Activated CD8-positive, alpha-beta T cell treated with anti-CD3 and anti-CD28 coated beads, Interleukin-2, amount 10 ng/mL, durations not matched to agents 7 days and 5 days (primary cell): ENCODE measurements at places on chromosomes 11 and 22. TPM values are rescaled to one million over a fixed set of nuclear protein-coding genes. Genes with fewer than 3 reads are reported as not detected.

GRCh38 chr11:94211261-94211830 lies 82.7 kb downstream of the PANX1 start:
- no peak for DNase-seq

DNA sequence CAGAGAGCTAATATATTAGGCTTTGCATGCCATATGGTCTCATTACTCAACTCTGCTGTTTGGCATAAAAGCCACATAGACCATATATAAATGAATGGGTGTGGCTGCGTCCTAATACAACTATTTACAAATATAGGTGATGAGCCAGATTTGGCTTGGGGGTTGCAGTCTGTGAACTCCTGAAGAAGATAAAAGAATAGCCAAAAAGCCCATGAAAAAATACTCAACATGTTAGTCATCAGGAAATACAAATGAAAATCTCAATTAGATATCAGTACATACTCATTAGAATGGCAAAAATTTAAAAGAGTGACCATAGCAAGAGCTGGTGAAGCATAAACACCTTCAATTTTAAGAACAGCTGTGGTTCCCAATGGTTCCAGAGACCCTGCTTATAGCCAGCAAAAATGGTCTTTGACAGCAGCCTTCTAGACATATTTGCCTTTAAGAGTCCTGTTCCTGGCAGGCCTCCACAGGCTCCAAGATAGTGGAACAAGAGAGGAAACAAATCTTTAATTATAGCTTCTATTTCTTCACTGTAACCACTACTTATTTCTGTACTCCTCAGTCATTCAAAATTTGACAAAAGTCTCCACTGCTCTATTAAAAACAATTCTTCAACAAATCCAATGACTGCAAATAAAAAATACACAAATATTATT lies 16.1 kb downstream of the C2CD3 start:
- no peak for DNase-seq

GRCh38 chr11:12792590-12792989 lies 118.4 kb downstream of the TEAD1 start:
- DNase-seq: no peak

DNA sequence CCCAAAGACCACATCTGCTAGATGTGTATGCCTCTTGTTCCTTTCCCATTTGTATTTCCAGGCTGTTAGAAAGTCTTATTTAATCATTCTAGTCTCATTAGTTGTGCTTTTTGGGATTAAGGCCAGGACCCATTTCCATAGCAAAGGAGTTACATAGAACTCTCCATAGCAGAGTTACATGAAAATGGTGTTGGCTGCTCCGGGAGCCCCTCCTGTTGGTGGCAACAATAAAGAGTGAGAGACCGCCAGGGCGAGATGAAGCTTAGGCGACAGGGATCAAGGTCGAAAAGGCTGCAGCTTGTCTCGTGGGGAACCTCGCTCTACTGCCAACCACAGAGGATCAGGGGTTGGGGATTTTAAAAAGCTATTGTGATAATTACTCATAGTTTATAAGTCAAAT lies 58.3 kb downstream of the GRIK4 start:
- DNase-seq: no peak

GRCh38 chr11:78292109-78292803 lies 103.5 kb downstream of the USP35 start:
- peak; percentile 77 for DNase-seq

DNA sequence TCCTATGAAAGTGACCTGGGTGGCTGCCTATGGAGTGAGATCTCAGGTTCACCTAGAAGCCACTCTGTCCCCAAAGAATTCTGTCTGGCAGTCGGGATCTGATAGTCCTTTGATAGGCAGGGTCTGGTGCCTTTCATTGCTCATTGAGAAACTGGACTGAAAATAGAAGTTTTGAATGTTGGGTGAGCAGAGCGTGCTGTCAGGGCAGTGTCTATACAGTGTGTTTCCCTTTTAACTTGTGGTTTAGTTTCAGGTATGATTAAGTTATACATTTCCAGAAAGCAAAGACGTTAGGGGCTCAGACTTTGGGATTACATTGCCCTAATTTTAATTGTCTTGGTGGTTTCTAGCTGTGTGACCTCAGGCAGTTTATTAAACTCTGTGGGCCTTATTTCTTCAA lies 111.3 kb upstream of the PAX6 start:
- DNase-seq: no peak

DNA sequence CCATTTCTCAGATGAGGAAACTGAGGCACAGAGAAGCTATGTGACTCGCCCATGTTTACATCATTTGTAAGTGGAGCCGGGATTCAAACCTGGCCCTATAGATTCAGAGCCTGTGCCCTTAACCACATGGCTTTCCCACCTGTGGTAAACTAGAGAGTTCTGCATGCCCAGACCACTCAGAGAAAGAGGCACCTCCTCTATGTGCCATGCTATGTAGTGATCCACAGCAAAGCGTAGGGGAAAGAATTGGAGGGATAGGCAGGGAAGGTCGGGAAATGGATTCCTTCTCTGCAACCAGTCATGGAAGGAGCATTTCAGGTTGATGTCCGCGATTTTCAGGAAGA lies 15.4 kb upstream of the POU2AF2 start:
- DNase-seq: no peak

DNA sequence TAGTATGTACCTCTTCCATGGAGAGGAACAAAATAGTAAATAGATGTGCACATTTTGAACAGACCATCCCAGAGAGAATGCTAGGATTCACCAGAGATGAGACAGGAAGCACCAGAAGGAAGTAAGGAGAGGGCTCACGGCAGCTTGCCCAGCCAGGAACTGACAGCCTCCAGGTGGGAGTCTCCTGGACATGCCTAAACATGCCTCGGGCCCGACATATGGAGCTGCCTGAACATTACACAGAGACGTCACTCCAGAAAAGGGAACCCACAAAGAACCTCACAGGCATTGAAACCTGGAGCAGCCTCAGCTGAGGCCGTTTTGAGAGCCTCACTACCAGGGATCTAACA lies 67.4 kb downstream of the BRD1 start:
- no peak for DNase-seq

DNA sequence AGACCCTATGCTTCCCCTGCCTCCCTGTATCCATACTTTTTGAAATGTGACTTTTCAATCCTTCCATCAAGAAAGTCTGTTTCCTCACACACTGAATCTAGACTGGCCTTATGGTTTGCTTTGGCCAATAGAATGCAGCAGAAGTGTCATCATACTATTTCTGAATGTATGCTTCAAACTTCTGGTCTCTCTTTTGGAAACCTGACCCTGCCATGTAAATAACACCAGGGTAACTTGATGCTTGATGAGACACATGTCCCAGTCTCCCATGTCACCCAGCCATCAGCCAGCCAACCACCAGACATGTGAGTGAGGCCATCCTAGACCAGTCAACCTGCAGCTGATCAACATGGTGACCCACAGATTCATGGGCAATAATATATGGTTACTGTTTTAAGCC lies 29.7 kb upstream of the CAVIN3 start:
- DNase-seq: no peak

DNA sequence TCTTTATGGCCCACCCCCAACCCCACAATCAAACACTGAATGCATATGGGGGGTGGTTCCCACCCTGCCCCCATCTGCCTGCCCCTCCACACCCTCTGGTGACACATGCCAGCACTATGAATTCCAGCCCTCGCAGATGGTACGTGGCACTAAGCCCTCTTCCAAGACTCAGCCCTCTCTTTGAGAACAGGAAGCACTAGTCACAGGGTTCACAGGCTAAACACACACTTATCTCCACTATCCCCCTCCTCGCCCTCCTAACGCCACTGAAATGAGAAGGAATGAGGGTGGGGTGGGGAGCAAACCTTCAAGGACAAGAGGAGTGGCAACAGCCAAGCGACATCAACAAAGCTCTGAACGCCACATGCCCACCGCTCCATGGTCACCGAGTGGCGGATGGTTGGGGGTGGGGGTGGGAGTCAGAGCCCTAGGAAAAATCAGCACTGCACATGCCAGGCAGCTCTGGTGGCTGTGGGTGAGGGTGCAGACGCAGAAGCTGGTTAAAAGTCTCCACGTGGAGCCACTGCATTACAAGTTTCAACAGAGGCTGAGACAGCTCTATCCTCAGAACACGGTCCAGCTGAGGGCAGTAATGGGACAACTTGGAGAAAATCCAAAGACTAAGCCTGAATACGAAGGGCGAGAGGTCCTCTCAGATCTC lies 33.6 kb downstream of the TMEM184B start:
- no peak for DNase-seq

GRCh38 chr11:73623686-73624085 lies 22.7 kb upstream of the PLEKHB1 start:
- no peak for DNase-seq

DNA sequence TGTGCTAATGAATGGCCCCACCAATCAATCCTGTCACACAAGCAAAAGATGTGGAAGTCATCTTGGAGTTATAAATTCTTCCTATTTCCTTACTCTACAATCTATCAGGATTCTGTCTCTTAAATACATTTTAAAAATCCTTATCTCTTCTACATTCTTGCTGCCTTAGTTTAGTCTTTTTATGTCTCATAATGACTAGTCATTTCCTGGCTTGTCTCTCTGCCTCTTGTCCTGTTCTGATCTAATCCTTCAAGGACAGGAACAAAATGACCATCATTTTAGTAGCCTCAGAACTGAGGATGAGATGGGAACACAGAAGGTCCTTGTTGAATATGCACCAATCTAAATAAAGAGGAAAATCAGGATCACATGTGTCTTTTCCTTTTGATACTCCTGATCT lies 56.6 kb upstream of the LIN7C start:
- DNase-seq: no peak

DNA sequence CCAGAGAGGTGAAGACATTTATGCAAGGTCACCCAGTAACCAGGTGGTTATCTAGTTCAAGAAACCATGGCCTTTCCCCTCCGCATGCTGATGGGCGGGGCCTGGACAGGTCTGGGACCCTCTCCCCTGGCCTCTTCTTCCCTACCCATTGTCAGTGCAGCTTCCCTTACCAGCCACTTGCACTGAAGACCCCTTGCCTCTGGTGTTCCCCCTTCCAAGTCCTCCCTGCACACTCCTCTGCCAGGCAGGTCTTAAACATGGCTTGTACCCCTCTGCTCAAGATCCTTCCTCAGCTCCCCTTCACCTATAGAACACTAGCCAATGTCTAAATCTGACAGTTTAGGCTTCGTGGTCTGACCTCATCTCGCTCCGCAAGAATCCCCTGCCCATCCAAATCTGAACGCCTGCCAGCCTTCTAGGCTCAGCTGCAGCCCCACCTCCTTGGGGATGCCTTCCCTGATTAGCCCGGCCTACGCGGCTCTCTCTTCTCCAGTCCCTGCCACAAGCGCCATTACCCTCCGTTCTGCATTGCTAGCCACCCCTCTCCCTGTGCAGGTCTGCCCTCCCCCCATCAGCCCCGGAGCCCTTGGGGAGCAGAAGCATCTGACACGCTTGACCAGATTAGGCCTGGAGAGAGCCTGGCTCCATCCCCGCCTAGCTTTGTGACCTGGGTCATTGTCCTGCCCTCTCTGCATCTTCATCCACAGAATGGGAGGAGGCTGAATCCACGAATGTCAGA lies 213.8 kb downstream of the DSCAML1 start:
- no peak for DNase-seq

DNA sequence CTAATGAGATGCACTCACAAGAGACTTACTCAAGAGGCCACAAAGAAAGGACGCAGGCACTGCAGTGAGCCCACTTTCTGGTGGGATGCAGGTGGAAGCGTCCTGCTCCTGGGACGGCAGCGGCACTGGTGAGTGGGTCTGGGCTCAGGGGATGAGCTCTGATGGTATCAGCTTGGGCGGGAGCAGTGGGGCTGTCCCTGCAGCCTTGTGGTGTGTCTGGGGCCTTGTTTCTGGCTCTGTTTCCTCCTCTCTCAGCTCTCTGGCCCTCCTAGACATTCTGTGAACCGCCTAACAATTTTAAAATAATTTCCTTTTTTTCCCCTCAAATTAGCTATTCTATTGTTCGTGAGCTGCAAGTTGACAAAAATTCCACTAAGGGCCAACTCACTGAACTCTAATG lies 8.8 kb upstream of the ST14 start:
- DNase-seq: no peak

DNA sequence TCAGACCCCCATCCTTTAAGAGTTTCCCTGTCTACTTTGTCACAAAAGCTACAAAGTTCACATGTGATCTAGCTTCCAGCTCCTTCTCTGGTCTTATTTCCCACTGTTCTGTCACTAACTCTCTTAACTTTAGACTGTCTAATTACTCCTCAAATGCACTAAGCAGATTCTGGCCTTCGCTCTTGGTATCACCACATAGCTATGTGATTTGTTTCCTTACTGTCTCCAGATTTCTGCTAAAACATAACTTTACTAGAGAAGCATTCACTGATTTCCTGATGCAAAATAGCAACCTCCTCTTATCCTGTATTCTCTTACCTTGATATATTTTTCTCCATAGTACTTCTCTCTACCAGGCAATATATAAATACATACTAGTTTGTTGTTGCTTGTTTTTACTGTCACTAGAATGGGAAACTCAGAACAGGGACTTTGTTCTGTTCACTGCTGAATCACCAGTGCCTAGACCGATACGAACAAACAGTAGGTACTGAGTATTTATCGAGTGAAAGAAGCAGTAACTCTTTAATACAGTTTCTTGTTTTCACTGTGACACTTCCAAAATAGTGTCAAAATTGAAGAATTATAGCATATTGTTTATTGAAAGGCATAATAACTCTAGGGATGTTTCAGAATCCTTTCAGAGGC lies 205.6 kb downstream of the DDX10 start:
- no peak for DNase-seq

- no peak for DNase-seq
These were observed 32.1 kb upstream of the WNT7B start for GRCh38 chr22:46008836-46009596.

DNA sequence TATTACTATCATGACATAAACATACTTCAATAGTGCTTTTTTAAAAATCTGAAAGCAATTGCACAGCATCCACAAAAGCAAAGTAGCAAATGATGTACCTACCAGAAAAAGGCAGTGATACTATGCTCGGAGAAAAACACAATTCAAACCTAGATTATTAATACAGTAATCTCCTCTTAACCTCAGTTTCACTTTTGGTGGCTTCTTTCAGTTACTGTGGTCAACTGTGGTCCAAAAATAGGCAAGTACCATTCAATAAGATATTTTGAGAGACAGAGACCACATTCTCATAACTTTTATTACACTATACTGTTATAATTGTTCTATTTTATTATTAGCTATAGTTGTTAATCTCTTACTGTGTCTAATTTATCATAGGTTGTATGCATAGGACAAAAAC lies 20.8 kb downstream of the KCNA4 start:
- DNase-seq: no peak

DNA sequence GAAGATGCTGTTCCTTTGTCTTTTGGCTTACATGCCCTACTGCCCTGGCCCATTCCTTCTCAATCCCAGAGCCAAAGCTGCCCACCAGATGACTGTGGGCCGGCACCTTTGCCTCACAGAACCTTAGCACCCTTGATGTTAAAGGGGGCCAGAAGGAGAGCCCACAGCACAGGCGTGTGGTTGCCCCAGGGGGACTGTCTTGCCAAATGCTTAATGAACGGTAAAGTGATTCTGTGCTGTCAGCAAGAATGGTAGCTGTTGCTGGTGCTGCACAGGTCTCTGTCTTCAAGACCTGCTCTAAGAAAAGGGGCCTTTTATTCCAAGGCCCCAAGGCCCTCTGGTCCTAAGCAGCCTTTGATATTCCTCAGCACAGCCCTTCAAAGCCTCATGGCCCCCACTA lies 113.3 kb downstream of the MORC2 start:
- no peak for DNase-seq

- no peak for DNase-seq
These were observed 4.3 kb downstream of the ATL3 start for GRCh38 chr11:63666874-63667273.

- no peak for DNase-seq
These were observed 507.1 kb upstream of the CCDC90B start for GRCh38 chr11:83793310-83793709.

The CRYBB3 gene
- not detected for total RNA-seq

The INS gene
- total RNA-seq: not detected

The MS4A14 gene
- total RNA-seq: not detected

The KCNJ4 gene
- total RNA-seq: not detected

The B4GALNT4 gene
- total RNA-seq: 0.26 TPM
